Activated naive CD4-positive, alpha-beta T cell treated with anti-CD3 and anti-CD28 coated beads, Interleukin-2, amount 50 U/mL, for 72 hours (primary cell): ENCODE measurements at places on chromosomes 3 and 15. TPM values are rescaled to one million over a fixed set of nuclear protein-coding genes. Genes with fewer than 3 reads are reported as not detected.

- no peak for DNase-seq
Measured at GRCh38 chr15:65323071-65323511, 18.6 kb downstream of the RNU5B-1 start.

Gene ASB14
- total RNA-seq = not detected

DNA sequence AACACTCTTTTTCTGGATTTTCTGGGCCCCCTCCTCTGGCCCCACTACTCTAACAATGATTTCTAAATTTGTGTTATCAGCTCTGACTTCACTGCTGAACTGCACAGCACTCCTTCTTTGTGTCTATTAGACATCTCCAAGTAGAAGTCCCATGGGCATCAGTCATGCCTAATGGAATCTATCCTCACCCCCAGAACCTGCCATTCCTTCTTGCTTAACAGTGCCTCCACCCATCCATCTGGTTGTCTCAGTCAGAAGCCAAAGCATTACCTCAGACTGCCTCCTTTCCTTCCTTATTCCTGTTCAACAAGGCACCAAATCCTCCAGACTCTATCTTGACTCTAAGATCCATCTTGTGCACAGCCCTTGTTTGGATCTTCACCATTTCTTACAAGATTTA lies 36.2 kb downstream of the SSR3 start:
- DNase-seq = no peak

DNA sequence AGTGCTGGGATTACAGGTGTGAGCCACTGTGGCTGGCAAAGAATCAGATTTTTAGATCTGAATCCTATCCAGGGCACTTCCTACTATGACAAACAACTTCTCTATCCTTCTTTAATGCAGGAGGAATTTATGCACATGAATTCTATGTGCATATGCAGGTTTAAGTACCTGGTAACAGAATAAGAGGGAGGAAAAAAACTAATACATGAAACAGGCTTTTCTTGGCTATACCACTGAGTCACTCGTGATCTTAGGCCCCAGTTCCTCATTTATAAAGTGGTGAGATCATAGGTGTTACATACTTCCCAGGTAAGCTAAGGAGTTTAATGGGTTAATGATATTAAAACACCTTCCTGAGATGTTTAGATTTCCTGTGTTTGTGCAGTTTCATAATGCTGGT lies 108.2 kb downstream of the TP63 start:
- DNase-seq = no peak

DNA sequence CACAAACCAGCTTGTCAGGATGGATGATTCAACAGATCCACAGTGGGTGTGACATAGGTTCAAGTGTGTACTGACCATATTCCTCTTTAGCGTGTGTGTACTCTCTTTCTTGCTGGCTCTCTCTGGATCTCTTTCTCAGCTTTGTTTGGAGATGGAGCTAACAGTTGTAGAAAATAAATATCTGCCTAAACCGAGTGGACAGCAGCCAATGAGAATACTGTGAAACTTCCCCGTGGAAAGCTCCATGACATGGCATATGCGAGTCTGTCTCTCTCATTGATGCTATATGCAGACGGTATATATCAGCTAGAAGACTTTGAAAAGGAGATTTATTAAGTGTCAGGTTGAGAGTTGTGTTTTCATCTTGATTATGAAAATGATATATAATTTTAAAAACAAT lies 406.5 kb upstream of the SUCLG2 start:
- DNase-seq = no peak

DNA sequence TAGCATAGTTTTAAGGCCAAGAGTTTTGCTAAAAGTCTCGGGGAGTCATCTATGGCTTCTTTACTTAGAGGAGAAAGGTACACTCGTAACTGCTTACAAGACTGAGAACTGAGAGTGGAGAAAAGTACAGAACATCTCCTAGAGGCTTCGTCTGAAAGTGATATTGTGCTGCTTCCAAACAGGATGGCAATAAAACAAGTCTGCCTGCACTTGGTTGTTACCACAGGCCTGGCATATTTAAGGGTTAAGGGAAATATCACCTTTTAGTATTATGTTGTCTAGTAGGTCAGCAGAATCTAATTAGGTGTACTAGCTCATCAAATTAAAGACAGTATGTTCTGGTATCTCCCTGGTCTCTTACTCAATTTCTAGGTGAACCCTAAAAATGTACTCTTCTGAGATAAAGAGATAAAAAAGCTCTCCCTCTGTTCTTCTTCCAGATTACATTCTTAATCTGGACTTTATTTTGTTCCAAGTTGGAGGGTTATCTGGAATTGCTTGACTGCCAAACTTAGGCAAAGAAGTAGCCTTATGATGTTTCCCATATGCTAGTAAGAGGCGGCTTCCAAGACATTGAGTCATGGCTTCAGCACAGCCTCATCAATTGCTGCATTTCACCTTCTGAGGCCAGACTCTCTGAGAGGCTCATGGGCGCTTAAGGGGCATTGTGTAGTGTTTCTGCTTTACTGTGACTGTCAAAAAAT lies 181.3 kb downstream of the LSAMP start:
- no peak for DNase-seq

- no peak for DNase-seq
Measured at GRCh38 chr3:170602556-170602955, 16.7 kb upstream of the SLC7A14 start.

- no peak for DNase-seq
Measured at GRCh38 chr15:39453620-39454019, 127.3 kb upstream of the THBS1 start.

DNA sequence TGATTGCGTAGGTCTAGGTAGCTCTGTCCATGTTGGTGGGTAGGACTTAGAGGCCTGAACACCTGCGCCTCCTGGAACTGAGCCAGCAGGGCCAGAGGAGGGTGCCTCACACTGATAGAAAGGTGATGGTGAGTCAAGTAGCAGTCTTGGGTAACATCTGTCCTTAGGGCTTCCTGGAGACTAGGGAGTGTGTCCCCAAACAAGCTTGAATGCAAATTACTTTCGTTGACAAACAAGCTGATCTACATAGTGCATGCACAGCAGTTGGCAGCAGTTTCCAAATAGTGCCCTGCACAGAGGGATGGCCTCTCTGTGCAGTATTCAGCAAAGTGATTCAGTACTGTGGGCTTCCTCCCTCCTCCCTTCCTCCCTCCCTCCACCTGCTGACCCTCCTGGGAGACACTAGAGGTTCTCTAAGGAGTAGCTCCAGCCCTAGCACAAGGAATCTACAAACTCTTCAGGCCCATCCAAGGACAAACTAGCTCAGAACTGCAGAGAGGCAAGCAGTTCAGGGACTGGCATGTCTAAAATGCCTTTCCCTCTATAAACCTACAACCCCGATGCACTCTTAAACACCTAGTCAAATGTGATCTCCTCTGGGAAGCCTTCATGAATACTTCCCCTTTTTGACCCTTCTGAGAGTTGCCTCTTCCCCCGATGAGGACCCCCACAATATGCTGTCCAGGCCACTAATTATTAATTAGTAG lies 61.0 kb downstream of the TLE3 start:
- DNase-seq = no peak

Gene TTLL13
- total RNA-seq = 1.0 TPM

- no peak for DNase-seq
Measured at GRCh38 chr3:116030131-116030850, 407.0 kb downstream of the GAP43 start.

DNA sequence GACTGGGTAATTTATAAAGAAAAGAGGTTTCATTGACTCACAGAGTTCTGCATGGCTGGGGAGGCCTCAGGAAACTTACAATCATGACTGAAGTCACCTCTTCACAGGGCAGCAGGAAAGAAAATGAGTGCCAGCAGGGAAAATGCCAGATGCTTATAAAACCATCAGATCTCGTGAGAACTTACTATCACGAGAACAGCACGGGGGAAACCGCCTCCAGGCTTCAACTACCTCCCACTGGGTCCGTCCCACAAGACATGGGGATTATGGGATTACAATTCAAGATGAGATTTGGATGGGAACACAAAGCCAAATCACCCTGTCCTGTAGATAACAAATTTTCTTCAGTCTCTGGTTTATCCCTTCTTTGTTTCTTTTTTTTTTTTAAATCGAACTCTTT lies 31.0 kb upstream of the AVEN start:
- DNase-seq = no peak
